ENCODE measurements at places on chromosomes 3 and 15.

- no peak for DNase-seq
These were observed 40.1 kb downstream of the CDCP1 start for GRCh38 chr3:45105855-45106671.

- DNase-seq: no peak
These were observed 4.0 kb upstream of the A4GNT start for GRCh38 chr3:138136201-138136600.

DNA sequence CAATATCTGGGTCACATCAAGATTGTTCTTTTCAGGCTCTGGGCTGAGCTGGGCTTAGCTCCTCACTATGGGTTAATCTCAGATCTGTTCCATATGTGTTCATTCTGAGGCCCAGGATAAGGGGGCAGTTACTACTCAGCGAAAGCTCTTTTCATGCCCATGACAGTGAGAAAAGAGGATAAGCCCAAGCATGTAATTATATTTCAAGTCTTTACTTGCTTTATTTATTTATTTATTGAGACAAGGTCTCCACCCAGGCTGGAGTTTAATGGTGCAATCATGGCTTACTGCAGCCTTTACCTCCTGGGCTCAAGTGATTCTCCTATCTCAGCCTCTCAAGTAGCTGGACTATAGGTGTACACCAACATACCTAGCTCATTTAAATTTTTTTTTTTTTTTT is 44.7 kb upstream of the SELENOK start:
- DNase-seq: no peak

- no peak for DNase-seq
These were observed 346.2 kb upstream of the ZNF717 start for GRCh38 chr3:76131396-76132153.

DNA sequence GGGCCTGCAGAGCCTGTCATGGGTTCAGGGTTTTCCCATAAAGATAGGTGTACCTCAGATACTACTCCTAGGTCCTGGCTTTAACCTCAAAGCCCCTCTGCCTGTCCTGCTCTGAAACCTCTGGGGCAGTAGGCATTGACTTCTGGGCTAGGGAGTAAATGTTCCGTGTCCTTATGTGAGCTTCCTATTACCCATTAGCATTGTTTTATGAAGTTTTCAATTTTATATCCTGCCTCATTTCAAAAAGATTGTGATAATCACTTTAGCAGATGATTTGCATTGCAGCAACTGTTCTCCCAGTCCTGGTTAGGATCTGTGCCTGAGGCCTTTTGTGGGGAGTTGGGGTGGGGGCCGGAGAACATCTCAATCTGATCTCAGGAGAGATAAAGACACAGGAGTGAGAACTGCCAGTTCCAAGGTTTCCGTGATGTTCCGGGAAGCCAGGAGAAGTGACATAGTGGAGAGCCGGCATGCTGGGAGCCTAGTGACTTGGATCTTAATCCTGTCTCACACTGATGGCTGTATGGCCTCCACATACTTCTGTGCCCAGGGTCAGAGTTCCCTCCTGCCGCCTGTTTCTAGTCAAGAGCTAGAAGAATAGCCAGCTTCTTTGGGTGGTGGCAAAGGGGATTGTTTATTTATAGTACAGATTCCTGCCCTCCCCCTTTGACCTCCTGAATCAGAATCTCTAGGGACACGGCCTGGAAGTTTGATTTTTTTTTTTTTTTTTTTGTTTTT is 10.6 kb downstream of the TPM1 start:
- no peak for DNase-seq

DNA sequence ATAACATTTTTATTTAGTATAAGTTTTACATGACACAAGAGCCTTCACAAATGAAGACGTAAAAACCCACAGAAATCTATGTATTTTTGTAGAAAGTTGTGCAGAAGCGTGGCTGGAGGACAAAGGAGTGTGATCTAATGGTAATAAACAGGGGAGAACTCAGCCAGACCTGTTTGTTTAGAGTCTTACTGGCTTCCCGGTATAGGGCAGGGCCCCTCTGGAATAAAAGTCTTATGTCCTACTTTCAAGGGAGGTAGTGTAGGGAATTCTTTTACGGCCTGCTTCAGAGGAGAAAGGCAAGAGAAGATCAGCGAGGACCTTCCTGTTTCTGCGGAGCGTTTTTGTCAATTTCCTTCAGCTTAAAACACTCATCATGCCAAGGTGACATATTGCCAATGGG is 103.6 kb downstream of the TGFBR2 start:
- DNase-seq: no peak
